ENCODE measurements at places on chromosomes 7 and 10.

- no peak for DNase-seq
Measured at GRCh38 chr7:29495653-29496052, 68.0 kb upstream of the PRR15 start.

- DNase-seq, result no peak
Measured at GRCh38 chr10:1158066-1158465, 101.9 kb downstream of the WDR37 start.

GRCh38 chr10:56487746-56488145 is 126.7 kb upstream of the ZWINT start:
- DNase-seq, result no peak

GRCh38 chr7:3846738-3847137 is 545.7 kb downstream of the SDK1 start:
- DNase-seq, result no peak

DNA sequence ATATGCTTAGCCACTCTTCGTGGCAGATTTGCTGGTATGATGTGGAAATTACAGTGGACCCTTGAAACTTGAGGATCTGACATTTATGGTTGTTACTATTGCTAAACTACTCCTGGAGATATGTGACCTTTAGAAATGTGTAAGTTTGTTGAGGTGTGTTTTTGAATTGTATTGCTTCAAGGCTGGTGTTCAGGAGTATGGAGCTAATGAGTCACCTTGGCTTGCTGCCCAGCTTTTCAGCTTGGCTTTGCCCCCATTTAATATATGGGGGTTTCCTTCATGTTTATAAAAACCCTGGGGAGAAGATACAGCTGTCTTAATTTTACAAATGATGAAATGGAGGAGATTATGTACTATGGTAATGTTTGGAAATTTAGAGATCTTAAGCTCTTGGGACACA is 11.6 kb downstream of the HBP1 start:
- no peak for DNase-seq

DNA sequence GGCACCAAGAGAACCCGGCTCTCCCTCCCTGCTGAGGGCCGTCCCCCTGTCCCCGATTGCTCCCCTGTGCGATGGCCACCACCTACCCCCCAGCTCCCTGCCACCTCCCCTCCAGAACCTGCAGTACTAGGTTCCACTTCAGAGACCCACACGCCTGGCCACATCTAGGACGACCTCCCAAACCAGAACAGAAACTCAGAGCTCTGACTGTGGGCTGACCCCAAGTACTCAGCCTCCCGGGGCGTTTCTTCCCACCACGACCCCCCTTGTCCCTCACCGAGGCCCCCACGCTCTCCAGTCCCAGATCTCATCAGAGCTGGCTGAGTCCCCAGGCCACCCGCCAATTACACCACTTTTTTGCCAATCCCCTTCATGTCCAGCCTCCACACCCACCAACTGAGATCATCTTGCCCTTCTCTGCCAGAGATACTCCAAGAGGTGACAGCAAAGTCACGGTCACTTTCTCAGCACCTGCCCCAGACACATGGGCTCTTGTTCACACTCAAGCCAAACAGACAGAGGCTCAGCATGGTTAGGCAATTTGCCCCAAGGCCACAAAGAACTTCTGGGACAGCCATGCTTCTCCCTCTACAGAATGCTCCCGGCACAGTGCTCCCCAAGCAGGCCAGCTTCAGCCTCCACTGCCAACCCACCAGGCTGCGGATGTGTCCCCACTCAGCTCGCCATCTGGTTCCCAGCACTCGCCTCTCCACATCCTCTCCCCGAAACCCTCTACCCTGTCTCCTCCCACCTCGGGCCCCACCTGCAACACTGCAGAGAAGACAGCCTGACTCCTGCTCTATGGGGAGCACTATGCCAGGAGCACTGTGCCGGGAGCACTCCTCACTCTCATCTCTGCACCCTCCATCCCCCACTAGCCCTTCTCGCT is 4.7 kb downstream of the TMEM120A start:
- DNase-seq, result no peak

- DNase-seq, result no peak
Measured at GRCh38 chr10:6025683-6026255, 36.4 kb downstream of the IL2RA start.

DNA sequence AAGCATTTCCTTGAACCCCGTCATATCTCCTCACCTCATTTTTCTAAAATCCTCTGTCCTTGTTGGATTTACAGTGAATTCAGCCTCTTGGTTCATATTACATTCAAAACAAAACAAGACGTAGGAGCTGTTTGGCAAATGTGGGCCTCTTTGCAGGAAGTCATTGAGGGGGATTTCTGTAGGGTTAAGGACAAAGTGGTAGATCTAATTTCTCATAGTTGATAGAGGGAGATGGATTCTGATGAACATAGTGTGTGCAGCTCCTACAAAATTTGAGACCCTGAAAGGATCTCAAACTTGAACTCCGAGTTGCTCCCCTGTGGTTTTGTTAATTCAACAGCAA is 682 bp downstream of the TBXAS1 start:
- DNase-seq, result no peak

DNA sequence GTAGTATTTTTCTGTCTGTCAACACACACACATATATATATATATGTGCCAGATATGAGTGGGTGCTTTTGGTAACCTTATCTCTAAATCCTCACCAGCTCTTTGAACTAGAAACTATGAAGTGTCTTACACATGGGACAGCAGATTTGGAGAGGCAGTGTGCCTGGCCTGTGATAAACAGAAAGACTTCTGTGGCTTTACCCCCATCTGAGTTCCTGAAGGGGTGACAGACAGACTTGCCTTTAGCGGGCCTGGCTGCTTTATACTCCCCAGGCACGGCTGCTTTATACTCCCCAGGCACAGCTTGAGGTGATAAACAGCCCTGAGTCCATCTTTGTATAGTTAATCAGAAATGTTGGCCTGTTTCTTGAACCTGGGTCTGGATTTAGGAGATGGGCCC is 5.6 kb downstream of the BAG3 start:
- no peak for DNase-seq

DNA sequence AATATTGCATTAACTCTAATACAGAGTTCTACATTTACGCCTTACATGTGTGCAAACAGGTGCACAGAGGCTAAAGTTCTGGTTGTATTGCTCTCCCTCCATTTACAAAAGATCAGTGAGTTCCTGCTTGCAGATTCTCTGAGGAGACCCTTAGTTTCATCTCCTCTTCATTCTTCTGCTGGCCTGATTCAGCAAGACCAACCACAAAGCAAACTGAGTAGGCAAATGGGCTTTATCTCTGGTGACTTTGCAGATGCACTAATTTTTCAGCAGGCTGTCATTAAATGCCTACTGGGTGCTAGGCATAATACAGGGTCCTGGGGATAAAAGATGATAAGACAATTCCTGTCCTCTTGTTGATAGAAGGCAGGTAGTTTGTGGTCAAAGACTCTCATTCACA is 56.4 kb downstream of the MET start:
- no peak for DNase-seq
